ENCODE measurements at places on chromosomes 12 and 14.

- no peak for DNase-seq
These were observed 36.2 kb upstream of the SGPP1 start for GRCh38 chr14:63764103-63764502.

DNA sequence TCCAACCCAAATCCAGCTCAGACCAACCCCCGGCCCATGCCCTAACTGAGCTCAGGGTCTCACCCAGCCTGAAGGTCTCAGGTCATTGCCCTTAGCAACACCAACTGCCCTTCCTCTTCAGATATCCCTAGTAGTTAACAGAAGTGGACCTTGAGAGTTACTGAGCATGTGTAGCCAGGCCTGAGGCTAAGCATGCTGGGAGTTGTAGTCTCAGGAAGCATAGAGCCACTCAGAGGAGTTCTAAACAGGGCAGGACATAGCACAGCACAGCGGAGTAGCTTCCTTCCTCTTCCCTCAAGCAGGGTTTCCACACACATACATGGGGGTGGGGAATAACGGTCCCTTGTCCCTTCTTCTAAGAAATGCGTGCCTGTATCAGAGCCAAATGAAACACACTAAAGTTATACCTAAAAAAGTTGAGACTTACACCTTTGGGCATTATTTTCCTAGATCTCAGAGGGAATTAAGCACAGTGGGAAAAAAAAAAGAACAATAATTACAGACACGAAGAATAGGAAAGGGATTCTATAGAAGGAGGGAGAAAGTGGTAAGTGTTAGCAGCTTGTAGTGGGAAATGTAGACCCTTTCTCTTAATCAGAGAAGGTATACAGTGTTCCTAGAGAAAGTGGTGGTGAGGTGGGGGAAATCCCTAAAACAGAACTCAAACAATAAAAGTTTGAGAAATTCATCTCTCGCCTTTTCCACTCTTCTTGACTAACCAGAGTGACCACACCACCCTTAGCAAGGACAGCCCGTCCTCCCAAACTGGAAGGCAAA is 4.4 kb downstream of the KMT2D start:
- peak; percentile 28 for DNase-seq

DNA sequence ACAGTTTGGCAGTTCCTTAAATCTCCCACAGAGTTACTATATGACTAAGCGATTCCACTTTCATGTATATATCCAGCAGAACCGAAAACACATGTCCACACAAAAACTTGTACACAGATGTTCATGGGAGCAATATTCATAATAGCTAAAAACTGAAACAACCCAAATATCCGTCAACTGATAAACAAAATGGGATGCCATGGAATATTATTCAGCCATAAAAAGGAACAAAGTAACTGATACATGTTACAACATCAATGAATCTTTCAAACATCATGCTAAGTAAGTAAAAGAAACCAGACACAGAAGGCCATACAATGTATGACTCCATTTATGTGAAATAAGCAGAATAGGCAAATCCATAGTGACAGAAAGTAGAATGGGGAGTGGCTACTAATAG is 80.2 kb upstream of the GPHB5 start:
- DNase-seq = no peak

- DNase-seq = no peak
These were observed 178.7 kb downstream of the PAWR start for GRCh38 chr12:79512068-79512467.

DNA sequence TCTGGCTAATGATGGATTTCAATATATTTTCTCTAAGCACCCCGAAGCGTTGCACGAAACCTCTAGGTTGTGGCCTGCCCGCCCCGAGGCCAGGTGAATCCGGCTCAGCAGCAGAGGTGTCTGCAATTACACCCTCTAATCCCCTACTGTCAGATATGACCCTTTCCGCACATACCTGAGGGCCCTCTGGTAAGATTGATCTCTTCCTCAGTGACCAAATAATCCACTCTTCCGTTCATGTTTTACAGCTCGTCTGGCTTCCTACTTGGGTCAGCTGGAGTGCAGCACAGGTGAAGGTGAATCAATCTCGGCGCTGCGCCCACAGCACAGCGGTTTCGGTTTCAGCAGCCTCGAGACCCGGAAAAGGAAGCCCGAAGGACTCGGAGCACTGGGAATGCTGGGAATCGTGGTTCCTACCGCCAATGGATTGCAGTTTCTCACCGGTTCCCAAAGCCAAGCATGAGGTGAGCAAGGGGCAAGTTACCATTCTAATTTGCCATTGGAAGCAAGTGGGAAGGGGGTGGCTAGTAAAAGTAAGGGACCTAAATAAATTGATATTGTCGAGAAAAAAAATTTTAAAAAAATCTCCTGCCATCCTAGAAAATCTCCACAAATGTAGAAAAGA is at the start of gene SYNJ2BP:
Gene SYNJ2BP, minus strand, starts transcription at position 366 of the 625 bp plus-strand sequence. Its CDS starts 127 bp downstream, at position 239.
- peak; percentile 14 for DNase-seq

GRCh38 chr14:59333235-59333634 is 131.9 kb downstream of the GPR135 start:
- DNase-seq = no peak

- no peak for DNase-seq
These were observed 173.5 kb upstream of the PDZRN4 start for GRCh38 chr12:41014643-41015020.

DNA sequence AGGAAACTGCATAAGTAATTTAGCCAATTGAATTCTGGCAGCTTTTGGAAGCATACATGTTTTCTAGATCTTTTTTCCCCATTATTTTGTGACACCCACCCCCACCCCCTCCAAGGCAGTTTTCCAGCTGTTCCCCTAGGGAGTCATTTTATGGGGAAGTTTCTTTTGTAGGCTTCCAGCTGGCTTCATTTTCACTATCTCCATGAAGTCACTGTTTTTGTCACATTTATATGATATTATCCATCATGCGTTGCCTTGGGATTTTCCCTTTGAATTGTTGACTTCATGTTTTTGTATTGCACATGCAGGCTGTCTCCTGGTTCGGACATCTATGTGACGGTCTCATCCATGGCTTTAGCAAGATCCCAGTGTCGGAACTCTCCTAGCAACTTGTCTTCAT is 233.6 kb upstream of the RGS6 start:
- DNase-seq = no peak

DNA sequence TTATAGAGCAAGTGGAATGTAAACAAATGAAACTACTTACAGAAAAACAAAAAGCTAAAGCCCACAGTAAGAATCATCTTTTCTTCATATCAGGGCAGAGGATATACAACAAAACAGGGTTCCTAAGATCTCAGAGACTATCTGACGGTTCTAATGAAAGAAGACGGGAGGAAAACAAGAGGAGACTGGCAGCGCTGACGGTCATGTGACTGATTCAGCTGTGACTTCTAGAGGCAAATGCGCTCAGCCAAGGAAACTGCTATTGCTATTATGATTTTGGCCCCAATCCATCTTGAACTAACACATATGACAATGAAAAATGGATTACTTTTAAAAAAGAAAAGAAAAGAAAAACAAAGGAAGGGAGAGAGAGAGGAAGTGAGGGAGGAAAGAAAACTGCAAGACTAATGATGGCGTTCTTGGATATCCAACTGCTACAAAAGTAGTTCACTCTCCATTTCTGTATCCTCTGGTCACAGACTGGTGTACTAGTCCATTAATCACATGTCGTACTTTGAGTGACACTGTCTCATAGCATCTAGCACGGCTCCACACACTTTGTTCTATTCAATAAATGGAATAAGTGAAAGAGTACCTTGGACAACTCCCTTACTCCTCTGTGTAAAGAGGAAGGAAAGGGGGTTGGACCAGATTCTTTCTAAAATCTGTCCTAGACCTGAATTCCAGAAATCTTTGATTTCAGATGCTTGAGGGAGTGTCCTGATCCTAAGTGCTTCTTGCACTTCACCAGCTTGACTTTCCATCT is 119.3 kb downstream of the DAD1 start:
- no peak for DNase-seq

DNA sequence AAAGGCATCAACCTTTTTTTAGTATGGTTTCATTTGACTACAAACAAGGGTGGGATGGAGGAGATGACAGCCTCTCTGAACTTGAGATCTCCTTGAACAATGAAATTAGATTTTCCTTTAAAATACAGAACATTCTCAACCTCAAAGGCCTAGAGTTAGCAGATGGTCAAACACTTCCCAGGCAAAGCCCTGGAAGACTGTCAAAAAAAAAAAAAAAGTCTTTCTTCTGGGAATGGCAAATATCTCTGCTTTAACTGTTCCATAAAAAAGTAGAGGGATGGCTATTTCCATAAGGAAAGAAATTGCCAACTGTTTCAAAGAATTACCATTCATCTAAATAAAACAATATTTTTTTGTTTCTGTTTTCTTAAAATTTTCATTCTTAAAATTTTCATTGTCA is 870.8 kb downstream of the GALC start:
- DNase-seq = no peak

DNA sequence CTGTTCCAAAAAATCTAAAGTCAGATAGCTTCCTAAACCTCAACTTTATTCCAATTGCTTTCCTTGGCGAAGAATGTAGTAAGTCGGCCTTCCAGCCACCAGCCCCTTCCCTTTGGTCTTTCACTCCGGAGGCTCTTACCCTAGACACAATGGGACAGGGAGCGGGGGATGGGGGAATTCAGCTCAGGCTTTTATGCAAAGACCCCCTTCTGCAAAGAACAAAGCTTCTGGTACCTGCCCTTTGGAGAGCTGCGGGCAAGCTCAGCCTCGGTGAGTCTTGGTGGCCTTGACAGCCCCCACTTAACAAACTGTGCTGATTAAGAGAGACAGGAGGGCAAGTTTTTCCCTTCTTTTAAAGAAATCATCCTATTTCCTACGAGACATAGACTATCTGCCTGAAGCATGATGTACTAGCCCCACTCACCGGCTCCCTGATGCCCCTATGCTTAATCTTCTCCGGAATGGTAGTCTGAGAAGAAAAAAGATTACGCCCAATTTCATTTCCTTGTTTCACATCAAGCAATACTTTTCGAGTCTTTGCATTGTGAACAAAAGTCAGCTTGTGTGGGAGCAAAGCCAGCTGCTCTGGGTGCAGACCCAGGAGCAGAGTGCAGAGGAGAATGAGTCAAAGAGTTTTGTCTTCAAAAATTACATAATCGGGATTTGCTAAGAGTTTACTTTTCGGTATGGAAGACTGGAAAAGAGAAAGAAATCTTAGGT is 1.5 kb upstream of the NANOG start:
- DNase-seq = no peak

- DNase-seq = no peak
These were observed 76.1 kb downstream of the TBC1D30 start for GRCh38 chr12:64900540-64900939.

GRCh38 chr14:39442293-39442692 is 10.1 kb upstream of the FBXO33 start:
- no peak for DNase-seq

- DNase-seq = no peak
These were observed 207.1 kb downstream of the ANO4 start for GRCh38 chr12:101001669-101002068.

DNA sequence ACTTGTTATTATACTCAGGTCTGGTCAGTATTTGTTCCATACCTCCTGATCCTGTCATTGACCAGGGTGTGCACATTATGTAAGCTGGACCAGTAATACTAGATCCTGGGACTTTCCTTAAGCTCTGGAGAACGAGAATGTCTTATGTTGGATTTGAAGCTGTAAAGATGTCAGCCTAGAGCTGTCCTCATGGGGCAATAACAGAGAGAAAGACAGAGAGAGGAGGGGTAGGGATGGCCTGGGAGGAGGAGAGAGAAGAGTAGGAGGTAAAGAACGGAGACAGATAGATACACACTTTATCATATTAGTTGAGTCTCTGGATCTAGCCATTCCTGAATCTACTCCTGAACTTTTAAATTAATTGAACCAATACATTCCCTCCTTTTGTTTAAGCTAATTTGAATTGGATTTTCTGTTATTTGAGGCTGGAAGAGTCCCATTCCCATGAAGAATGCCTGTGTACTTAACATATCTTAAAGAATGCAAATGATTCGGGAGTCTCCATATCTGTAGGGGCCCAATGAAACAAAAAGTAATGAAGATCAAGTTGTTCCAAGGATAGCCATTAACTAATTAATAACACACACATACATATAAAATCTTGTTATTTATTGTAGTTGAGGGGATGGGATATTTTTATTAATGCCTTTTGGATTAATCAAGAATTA is 55.9 kb downstream of the PLEKHA5 start:
- no peak for DNase-seq

GRCh38 chr12:25323581-25323982 is 72.9 kb upstream of the KRAS start:
- no peak for DNase-seq

GRCh38 chr12:132333766-132334165 is 4.4 kb upstream of the GALNT9 start:
- DNase-seq = no peak

DNA sequence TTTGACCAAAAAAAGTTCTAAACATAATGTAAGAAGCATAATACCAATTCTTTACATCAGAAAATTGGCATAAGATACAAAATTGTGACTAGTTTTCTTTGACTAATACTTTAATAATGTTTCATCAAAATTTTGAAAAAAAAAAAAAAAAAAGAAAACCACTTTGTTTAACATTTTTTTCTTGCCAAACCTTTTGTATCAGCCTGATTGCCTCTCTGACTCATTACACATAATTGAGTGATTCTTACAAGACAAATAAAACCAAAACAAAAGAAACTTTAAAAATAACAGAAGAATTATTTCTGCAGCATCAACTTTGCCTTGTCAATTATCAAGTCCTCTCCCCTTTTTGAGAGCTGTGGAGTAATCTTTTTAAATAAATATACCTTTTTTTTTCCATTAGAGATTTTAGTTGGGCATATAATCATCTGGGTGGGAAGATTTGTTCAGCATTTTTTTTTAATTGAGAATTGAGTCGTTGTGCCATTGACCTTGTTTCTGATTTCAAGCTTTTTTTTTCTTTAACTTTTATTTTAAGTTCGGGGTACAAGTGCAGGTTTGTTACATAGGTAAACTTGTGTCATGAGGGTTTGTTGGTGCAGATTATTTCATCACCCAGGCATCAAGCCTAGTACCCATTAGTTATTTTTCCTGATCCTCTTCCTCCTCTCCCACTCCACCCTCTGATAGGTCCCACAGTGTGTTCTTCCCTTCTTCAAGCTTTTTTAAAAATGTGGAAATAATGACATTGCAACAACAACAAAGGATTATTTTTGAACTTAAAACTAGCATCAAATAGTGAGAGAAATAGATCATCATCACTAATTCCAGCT is 45.8 kb upstream of the HMGA2 start:
- DNase-seq = no peak
